IMR-90 (cell line): ENCODE measurements at places on chromosomes 4 and X.

DNA sequence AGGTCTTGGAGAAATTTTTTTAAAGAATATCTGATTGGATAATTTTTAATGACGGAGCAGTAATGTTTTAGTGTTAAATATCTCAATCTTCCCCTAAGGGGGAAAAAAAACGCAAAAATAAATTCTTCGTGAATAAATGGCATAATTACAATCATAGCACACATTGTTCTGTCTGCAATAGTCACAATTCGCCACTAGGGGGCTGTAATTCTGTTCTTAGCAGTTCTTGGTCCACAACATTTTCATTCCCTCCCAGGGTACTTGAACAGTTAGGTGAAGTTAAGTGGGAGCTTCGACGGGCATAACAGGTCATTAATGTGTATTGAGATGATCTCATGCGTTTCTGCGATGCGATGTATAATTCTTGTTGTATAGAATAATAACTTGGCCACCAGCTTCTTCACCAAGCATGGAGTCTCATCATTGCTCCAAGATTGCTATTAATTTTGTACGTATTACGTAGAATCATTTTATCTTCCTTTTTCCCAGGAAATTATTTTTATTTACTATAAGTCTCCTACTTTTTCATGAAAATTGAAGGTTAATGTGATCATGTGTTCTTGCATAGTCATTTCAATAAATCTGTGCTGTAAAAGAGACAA is 27.2 kb downstream of the HTR2C start:
- DNase-seq, result peak; percentile 35

DNA sequence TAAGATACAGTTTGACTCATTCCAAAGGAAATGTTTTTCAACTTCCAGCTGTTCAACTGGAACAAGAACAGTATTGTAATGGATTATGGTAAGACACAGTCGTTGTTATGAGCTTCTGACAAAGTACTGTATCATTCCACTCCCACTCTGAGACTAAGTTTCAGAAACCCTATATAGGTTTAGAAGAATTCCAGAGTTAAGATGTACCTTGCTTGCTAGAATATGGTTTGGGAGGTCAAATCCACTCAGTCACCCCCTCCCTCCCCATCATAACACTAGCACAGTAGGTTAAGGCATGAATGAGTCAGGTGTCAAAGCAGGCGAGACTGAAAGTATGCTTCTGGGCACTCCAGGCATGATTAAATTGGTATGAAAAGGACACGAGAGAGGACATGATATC is 339.7 kb downstream of the DMD start:
- DNase-seq, result peak; percentile 35

DNA sequence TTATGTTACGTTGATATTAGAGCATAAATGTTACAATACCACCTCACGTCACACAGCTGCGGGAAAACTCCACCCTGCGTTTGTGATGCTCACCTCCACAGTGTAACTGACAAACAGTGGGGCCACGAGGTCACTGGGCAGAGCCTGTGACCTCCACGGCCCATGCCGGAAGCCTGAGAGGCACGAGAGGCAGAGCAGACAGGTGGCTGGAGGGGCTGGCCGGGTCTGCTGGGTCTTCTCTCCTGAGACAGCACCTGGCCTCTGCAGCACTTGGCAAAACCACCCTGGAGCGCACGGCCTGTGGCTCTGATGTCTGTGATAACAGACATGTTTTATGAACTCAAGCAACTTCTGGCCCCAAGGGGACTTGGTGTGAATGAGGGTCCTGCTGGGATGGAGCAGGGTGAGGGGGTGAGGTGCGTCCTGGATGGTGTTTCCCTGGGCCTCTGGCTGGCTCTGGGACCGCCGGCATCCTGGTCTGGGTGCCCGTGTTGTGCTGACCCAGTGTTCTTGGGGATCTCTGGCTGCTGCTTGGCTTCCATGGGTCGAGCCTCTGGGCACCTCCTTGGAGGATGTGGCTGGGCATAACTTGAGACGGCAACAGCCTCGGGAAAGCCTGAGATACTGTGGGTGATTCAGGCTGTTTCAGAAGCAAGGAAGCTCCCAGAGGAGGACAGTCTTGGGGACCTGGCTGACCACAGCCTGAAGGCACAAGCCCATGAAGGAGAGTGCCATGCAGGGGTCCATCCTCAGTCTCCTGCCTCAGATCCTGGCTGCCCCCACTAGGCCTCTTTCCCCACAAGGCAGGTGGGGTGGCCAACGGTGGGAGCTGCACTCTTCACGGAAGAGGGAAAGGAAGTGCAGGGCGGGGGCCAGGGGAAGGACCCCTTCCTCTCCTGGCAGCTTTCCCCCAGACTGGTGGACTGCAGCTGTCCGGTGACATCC is 19.7 kb downstream of the RNF212 start:
- no peak for DNase-seq

DNA sequence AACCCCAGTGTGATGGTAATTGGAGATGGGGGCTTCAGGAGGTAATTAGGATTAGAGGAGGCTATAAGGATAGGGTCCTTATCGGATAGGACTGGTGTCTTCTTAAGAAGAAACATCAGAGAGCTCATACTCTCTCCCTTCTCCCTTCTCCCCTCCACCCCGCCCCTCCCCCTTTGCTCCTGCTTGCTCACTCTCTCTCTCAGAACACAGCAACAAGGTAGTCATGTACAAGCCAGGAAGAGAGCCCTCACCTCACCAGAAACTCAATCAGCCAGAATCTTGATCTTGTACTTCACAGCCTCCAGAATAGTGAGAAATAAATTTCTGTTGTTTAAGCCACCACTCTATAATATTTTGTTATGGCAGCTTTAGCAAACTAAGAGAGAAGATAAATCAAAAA is 4.5 kb downstream of the DDX60L start:
- DNase-seq, result no peak

DNA sequence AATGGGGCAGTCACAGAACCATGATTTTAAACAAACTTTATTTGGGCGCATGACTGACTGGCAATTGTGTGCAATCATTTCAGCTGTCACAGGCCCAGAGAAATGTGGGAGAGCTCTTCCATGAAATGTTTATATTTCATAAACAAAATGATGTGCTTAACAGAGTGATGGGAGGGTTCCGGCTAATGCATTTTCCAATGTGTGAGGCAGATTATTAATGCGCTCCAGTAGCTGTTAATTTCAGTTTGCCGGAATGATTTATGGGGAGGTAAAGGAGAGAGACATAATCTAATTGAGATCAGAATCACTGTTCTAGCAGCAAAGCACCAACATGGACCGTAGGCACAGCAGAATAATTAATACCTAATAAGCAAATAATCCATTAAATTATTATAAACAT is 55.6 kb downstream of the NKX6-1 start:
- DNase-seq, result no peak

DNA sequence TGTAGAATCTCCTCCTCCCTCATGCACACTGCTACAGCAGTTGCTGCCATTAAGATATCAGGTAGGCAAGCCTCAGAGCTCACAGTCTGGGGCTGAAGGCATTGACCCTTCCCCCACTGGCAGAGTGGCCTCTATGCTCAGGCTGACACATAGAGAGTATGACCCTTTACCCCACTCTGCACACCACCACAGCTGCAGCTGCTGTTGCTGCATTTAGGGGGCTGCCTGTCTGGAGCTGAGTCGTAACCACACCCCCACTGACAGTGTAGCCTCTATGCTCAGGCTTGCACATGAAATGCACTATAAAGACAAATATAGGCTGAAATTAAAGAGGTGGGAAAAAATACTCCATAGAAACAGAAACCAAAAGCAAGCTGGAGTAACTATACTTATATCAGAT is 289.3 kb upstream of the PABPC4L start:
- no peak for DNase-seq

- no peak for DNase-seq
Observed at GRCh38 chr4:147836807-147837206, 104.9 kb downstream of the ARHGAP10 start.

DNA sequence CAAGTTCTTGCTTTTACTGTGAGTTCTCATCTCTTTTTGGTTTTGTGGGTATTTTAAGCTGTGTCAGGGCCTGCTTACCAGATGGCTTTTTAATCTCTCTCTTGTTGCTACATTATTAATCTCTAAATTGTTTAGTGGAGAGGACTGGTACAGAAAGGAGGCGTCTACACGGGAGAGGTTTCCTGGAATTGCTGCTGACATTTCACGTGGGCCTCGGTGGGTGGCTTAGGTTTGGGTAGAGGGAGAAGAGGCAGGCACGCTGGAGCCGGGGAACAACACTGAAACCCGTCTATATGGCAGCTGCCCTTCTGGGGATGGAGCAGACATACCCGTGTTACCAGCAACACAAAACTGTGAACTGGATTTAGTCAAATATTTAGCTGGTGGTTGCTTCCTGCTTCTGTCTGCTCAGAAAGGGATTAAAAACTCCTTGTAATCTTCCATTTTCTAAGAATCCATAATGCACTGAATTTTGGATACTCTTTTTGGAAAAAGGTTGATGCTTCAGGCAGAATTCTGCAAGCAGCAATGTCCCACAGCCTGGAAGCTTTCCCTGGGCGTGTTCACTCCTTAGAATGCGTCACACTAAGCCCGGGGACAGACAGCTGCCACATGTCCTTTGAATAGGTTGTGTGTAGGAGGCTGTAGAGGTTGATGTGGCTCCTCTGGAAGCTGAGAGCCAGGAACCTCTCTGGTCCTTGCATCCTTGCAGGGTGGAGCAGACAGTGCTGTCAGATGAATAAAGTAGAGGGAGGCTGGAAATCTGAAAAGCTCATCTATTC is 199.8 kb upstream of the GATB start:
- DNase-seq, result no peak

- no peak for DNase-seq
Observed at GRCh38 chr4:111977419-111977965, 167.8 kb upstream of the FAM241A start.

- DNase-seq, result no peak
Observed at GRCh38 chrX:20330545-20330944, 63.8 kb upstream of the RPS6KA3 start.

GRCh38 chrX:40778861-40779575 is 43.7 kb upstream of the MED14 start:
- peak; percentile 72 for DNase-seq

DNA sequence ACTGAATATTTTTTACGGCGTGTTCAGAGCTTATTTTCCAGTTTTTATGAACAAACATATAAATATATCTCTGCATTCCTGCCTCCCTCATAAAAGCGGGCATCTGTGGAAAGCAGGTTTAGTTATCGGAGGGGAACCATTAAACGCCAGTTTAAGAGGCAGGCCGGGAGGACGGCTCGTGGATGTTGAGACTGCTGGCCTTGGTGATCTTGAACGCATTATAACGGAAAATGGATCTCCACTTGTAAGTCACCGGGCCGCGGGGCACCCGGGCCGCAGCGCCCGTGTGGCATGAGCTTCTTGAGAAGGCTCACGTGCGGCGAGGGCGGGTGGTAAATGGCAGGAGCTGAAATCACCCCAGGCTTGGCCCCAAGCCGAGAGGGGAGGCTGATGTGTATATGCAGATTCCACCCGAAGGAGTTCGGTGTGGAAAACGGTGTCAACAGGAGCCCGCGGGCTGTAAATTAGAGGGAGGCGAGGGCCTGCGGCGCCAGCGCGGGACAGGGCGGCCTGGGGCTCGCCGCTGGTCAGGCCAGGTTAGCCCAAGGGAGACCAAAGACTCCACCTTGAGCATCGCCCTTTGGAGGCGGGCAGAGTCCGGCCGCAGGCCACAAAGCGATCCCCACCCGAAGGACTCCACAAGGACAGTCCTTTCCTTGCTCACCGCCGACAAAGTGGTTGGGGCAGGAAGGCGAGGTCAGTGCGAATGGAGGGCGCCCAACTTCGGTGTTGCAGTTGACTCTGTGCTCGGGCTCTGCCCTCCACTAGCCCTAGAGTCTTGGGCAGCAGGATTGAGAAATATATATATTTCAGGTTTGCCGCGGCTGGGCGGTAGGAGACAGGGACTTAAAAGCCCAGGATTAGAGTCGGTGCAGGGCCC is 1.3 kb upstream of the HAND2 start:
- no peak for DNase-seq

- DNase-seq, result no peak
Observed at GRCh38 chrX:96861218-96861617, 22.5 kb upstream of the RPA4 start.

GRCh38 chr4:166078383-166078782 is 205.3 kb downstream of the TLL1 start:
- no peak for DNase-seq

- no peak for DNase-seq
Observed at GRCh38 chrX:151974336-151975227, at the start of gene GABRE. Gene GABRE, minus strand, starts transcription at chrX:151974676. Its CDS starts 51 bp downstream, at chrX:151974625.

- no peak for DNase-seq
Observed at GRCh38 chr4:76434901-76435527, at the start of gene SHROOM3. Gene SHROOM3, plus strand, starts transcription at chr4:76435229. Its CDS starts 824 bp downstream, at chr4:76436053.

DNA sequence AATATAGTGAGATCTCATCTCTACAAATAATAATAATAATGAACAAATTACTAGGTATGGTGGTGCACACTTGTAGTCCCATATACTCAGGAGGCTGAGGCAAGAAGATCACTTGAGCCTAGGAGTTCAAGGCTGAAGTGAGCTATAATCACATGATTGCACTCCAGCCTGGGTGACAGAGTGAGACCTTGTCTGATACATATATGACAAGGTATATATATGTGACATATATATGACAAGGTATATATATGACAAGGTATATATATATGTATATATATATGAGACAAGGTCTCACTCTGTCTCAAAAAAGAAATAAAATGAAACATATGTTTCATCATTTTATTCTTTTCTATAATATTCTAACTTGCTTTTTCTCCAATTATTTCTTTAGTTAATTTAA is 278.1 kb upstream of the TET2 start:
- DNase-seq, result no peak
